ENCODE measurements at places on chromosomes 2 and 18.

- peak; percentile 20 for DNase-seq
Measured at GRCh38 chr2:235500761-235501672, 7.2 kb downstream of the AGAP1 start.

- no peak for DNase-seq
Measured at GRCh38 chr2:160940271-160940670, 220.0 kb upstream of the TANK start.

DNA sequence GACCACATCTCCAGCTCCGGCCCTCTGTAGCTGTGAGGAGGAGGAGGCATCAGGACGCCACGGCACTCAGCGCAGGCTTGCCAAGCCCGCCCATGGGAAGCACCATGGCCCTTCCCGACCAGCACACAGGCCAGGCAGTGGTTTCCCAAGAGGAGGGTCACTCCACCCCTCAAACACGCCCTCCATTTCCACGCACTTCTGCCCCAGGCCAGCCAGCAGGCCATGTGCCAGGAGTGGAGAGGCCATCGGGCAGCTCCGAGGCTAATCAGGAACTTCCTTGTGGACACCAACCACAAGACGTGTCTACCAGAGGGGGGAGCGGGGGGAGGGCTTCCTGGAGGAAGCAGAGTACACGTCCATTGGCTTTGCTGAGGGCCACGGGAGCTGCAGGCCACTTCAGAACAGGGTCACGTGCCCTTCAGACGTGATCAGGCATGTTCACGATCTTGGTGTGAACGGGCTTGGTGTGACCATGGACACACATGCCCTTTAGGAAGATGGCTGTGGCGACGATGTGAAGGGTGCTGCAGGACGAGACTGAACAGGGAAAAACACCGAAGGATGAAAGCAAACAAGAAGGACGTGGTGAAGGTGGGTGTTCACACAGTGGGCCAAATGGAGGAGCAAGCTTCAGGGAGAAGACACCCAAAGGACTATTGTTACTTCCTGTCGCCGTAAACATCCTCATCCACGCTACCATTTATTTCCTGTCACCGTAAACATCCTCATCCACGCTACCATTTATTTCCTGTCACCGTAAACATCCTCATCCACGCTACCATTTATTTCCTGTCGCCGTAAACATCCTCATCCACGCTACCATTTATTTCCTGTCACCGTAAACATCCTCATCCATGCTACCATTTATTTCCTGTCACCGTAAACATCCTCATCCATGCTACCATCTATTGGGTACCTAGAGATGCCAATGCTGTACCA, 6.5 kb upstream of the MTERF4 start:
- DNase-seq, result no peak

DNA sequence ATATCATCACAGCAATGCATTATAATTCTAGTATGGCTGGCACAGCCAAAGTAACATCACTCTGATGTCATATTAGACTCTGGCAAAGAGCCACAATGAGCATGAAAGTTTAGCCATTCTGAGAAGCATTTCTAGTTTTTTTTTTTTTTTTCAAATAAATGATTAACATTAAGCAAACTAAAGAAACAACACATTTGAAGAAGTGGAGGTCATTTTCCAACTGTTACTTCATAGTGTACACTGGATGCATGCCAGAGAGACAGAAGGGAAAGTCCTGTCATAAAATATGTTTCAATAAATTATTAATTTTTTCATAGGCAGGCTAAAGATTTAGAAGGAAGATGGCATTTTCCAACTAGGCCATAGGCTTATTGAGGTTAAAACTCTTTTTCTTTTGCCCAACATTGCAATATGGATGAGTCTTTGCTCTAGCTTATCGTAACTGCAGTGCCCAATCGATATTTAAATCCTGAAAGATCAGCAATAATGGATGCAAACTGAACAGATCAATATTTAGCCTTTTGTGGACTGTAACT, 1630.4 kb upstream of the ACVR2A start:
- no peak for DNase-seq

GRCh38 chr2:150619607-150620330, 132.3 kb upstream of the RND3 start:
- DNase-seq, result no peak

DNA sequence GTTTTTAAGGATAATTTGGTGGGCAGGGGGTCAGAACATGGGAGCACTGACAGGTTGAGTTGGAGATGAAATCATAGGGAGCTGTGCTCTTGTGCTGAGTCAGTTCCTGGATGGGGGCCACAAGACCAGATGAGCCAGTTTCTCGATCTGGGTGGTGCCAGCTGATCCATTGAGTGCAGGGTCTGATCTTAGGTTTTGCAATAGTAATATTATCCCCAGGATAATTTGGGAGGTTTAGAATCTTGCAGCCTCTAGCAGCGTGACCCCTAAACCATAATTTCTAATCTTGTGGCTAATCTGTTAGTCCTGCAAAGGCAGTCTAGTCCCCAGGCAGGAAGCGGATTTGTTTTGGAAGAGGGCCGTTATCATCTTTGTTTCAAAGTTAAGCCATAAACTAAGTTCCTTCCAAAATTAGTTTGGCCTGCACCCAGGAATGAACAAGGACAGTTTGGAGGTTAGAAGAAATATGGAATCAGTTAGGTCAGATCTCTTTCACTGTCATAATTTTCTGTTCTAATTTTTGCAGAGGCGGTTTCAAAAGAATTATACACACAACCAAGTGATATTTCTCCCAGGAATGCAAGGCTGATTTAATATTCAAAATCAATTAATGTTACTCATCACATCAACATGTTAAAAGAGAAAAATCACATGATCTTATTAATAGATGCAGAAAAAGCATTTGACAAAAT, 23.0 kb downstream of the DBI start:
- no peak for DNase-seq
